Activated T-cell treated with anti-CD3 and anti-CD28 coated beads for 48 hours (primary cell): ENCODE measurements at places on chromosomes 2 and 18.

DNA sequence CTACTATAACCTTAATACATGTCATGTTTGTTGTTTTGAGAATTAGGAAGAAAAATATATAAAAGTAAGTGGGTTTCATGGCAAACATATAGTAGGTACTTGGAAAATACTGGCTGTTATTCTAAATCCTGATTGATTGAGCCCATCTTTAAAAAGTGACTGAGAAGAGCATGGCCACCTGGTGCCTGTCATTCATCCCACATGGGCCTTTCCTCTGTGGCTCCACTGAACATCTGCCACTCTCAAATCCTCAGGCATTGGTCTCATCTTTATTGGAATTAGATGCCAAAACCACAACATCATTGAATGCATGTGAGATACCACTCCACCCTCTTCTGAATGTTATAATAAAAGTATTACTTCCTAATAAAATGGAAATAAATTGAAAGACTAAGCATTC lies 101.6 kb upstream of the TTN start:
- DNase-seq = no peak

GRCh38 chr2:9025746-9026145 lies 22.3 kb upstream of the MBOAT2 start:
- DNase-seq = no peak

DNA sequence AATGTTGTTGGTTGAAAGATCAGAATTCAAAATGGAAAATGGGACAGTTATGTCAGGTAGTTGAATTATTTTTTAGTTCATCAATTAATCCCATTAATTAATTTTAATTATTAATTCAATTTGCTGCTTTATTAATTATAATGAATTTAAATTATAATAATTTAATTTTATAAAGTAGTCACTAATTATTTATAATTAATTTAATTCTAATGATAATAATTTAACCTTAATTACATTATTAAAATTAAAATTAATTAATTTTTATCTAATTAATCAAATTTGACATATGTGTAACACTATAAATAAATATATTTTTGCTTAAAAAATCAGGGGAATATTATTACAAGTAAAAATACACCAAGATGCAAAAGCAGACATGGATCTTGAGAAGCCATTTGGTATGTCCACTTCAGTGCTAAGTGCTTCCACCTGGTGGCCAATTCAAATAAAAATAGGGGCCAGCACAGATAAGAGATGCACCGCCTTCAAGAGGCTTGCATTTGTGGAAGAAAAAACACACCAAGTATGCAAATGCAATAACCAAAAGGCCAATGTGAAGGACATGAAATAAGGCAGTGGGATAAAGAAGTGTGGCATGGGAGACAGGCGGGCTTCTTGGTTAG lies 73.2 kb downstream of the MBP start:
- no peak for DNase-seq

- DNase-seq = no peak
Measured at GRCh38 chr2:226413498-226414130, 386.0 kb downstream of the IRS1 start.

GRCh38 chr2:19102696-19103423 lies 255.6 kb downstream of the OSR1 start:
- DNase-seq = no peak

- no peak for DNase-seq
Measured at GRCh38 chr2:9178110-9178903, 28.3 kb upstream of the ASAP2 start.

DNA sequence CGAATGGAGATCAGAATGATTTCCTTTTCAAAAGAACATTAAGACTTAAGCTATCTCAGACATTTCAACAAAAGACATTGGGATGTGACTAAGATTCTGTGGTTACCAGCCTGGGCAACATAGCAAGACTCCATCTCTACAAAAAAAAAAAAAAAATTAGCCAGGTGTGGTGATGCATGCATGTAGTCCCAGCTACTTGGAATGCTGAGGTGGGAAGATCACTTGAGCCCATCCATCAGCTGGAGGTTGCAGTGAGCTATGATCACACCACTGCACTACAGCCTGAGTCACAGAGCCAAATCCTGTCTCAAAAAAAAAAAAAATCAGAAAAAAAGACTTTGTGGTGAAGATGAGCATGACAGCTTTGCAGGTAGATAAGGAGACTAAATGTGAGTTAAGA lies 12.8 kb downstream of the RNF103 start:
- no peak for DNase-seq
